ENCODE measurements at places on chromosomes 12 and 14.

- no peak for DNase-seq
Measured at GRCh38 chr12:45980540-45980939, 9.8 kb downstream of the SCAF11 start.

- DNase-seq, result no peak
Measured at GRCh38 chr12:89245090-89245489, 107.2 kb downstream of the DUSP6 start.

DNA sequence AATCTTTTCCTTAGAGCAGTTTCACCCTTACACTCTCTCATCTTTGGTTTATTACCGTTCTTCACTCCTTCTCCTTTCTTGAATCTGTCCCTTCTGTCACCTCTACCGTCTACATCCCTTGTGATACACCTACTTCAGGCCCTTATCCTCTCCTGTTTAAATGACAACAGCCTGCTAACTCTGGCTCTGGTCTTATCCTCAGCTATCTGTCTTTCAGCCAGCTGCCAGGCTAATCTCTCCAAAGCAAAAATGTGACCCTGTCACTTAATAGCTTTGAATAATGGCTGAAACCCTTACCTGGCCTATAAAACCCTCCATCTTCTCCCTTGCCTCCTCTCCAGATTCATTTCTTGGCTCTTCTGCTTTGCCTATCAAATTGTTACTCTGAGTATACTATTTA lies 32.3 kb downstream of the BEST3 start:
- no peak for DNase-seq

GRCh38 chr12:3380200-3381043 lies 110.6 kb upstream of the PRMT8 start:
- DNase-seq, result no peak

GRCh38 chr12:124571556-124571955 lies 4.1 kb upstream of the NCOR2 start:
- DNase-seq, result no peak

GRCh38 chr12:94244165-94245133 lies 96.1 kb downstream of the PLXNC1 start:
- no peak for DNase-seq

All from cerebellar cortex (tissue), 1 donor.